ENCODE measurements at places on chromosomes 6 and 20.

- no peak for DNase-seq
Observed at GRCh38 chr6:130578713-130579112, 212.9 kb downstream of the TMEM200A start.

DNA sequence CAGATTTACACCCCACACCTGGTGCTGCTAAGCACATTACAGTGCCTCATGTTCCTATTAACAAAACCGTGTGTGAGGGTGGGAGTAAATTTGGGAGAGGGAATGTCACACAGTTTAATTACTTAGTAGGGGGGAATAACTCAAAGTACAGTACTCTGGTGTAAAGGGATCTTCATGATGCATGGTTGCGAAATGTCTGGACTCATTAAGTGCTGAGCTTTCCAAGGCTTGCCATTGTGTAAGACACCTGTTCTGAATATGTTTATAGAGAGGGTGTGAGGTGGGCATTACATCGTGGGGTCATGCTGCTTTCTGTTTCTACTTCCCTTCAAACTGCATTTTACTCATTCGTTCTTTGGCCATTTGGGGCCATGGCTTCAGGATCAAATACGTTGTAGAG lies 181.2 kb downstream of the ADGRG6 start:
- DNase-seq, result no peak

- no peak for DNase-seq
Observed at GRCh38 chr6:35465646-35466045, 2.6 kb upstream of the RPL10A start.

DNA sequence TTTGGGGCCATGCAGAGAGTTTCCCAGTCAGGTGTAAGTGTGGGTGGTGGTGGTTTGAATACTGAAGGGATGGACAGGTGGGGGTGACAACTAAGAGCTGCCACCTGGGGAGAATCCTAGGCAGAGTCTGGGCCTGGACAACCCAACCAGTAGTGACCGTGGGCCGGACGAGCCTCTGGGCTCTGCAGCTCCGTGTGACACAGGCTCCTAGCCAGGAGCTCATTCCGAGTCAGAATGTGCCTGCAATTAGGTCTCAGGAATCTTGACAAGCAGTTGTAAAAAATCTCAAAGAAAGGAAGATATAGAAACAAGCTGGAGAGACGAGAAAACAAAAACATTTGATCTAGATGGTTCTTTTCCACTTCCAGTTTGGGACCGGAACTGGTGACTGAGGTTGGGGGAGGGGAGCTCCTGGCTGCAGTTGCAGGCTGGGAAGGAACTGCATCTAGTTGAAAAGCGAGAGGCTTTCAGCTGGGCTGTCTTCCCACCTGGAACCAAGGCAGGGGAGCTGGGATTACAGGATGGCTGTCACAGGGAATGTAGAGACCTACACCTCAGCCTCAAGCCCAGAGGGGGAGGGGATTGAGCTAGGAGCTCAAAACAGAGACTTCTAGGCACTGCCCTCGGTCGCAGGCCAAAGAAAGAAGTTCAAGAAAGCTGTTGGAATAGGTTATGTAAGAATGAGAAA lies 156.9 kb downstream of the PAX1 start:
- no peak for DNase-seq

DNA sequence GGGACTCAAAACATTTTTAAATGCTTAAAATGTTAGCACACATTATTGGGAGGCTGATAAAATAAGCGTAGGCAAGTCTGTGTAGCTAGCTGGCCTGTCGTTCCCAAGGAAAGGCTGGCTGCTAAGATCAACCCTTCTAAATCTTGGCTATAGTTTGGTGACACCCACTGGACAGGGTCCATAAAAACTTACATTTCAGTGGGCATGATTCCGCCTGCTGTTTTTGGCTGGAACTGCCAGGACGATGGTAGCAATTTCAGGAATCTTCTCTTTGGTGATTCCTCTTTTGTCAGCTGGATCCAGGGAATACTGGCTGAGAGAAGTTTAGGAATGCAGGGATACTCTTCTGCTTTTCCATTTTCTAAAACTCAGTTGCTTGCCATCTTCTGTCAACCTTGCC lies 162.2 kb downstream of the NKAIN2 start:
- DNase-seq, result no peak

- no peak for DNase-seq
Observed at GRCh38 chr6:96058082-96058481, 42.3 kb downstream of the FUT9 start.

DNA sequence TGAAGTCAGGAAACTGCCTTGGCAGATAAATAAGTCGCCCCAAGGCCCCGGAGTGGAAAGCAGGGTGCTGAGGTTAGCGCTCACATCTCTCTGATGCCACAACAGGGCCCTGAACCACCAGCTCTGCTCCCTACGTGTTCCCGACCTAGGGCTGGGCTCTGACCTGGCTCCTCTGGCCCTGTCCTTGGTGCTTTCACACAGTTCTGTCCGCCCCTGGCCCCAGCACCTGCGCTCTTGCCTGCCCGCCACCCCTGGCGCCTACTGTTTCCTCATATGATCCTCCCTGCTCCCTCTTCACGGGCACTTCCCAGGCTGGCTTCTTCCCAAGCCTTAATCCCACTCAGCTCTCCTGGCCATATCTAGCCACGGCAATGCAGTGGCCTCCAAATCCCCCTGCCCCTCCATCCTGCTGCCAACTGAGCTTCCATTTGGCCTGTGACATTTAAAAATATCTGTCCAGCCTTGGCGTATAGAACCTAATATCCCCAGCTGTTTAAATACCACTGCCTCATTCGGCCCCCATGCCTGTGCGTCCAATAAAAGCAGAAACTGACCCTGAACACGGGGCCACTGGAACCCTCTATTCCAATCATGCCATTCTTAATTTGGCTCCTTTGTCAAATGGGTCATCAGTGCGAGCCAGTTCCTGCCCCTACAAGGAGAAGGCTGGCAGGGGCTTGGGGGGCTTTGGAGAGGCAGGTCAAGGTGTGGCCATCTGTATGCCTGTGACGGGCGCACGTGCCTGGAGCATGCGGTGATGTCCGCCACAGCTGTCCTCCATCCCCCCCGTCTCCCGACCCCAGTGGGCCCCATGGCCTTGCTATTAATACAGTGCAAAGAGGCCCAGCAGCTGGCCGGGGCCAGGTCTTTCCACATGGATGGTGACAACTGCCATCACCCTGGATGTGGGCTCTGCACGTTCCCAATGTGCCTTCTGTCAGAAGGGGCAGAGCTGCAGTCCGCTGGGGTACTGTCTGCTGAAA lies 27.7 kb downstream of the GNAS-AS1 start:
- no peak for DNase-seq

- no peak for DNase-seq
Observed at GRCh38 chr20:50395251-50395729, 114.9 kb upstream of the PTPN1 start.

DNA sequence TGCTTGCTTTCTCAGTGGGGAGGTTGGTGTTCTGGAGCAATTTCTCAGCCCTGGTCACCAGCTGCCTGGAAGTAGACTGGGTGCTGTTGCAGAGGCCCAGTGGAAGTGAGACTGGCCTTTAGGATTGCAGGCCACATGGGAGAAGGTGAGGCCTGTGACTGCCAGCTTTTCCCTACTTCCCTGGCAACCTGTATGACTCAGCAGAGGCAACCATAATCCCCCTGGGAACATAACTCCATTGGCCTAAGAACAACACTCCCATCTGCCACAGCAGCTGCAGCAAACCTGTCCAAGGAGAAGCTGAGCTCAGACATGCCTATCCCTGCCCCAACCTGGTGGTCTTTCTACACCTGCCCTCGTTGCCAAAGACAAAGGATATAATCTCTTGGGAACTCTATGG lies 473.5 kb upstream of the SPTLC3 start:
- DNase-seq, result no peak

DNA sequence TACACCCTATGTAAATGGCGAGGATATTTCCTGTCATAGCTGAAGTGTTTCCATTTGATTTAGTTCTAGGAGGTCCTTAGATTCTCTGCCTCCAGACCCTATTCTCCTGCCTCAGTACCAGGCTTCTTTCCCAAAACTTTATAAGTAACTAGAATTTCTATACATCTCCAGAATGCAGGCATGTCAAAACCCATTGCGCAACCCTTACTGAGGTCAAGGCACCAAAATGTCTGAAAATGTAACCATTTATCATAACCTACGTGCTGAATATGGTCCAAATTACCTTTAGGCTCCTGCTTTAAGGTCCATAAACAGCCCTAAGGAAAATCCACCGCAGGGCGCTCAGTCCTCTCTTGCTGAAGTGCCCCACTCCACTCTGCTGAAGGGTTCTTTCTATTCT lies 37.5 kb upstream of the MC3R start:
- DNase-seq, result no peak

- no peak for DNase-seq
Observed at GRCh38 chr20:62285722-62286121, 17.1 kb upstream of the ADRM1 start.

- no peak for DNase-seq
Observed at GRCh38 chr6:142968601-142969000, 23.6 kb upstream of the HIVEP2 start.

- no peak for DNase-seq
Observed at GRCh38 chr20:42864116-42864515, 325.6 kb downstream of the PTPRT start.

GRCh38 chr6:139429580-139430145 lies 55.2 kb upstream of the CITED2 start:
- DNase-seq, result no peak

GRCh38 chr6:145620088-145620487 lies 115.2 kb downstream of the EPM2A start:
- no peak for DNase-seq

- DNase-seq, result no peak
Observed at GRCh38 chr20:34626992-34627391, 49.9 kb downstream of the PIGU start.

DNA sequence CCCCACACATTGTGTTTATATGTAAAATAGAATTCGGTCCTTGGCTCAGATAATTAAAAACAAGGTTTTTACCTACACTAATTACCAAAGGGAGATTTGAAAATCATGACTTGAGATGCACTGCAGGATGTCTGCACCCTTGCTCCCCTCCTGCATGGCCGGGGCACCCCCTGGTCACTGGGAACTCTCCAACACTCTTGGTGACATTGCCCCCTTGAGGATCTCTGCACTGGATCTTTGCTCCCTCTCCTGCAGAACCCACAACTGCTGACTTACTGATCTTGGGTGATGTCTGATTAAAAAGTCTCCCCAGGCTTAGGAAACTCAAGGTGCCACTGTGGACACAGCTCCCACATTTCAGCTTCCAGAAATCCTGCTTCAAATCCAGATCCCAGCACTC lies 17.1 kb upstream of the CSNK2A1 start:
- DNase-seq, result no peak

DNA sequence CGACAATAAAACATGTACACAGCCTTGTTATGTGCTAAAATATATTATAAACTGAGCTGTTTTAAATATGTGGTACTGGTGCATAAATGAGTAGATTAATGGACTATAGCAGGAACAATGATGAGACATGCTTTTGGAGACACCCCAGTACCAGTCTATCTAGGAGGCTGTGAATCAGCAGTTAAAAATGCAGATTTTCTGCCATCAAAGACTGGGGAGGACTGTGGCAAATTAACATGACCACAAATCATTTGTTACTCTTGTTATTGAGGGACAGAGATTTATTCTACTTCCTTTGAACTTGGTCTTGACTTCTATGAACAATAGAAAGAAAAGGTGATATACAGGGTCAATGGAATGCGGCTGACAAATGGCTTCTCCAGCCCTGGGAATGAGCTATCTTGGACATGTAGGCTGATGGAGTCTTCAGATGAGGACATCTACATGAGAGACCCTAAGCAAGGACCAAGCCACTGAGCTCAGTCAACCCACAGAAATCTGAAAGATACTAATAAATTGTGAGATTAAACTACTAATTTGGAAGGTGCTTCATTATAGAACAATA lies 551.7 kb upstream of the GJE1 start:
- no peak for DNase-seq

- DNase-seq, result no peak
Observed at GRCh38 chr6:167270499-167271311, 20.4 kb upstream of the UNC93A start.

Data from activated CD4-positive, CD25-positive, alpha-beta regulatory T cell treated with anti-CD3 and anti-CD28 coated beads, Interleukin-2, amount 50 U/mL, for 72 hours (primary cell).